ENCODE measurements at places on chromosomes 11 and 22. TPM values are rescaled to one million over a fixed set of nuclear protein-coding genes. Genes with fewer than 3 reads are reported as not detected.

- H3K27me3 ChIP-seq, result peaks cover 33% of the 10 kb centered on the region
- H3K36me3 ChIP-seq, result no peaks in the 10 kb centered on the region
- no peak overlapping the region for H3K27ac ChIP-seq
- H3K4me1 ChIP-seq, result no peaks in the 10 kb centered on the region
Observed at GRCh38 chr11:45262900-45263299, 23.2 kb downstream of the SYT13 start.

DNA sequence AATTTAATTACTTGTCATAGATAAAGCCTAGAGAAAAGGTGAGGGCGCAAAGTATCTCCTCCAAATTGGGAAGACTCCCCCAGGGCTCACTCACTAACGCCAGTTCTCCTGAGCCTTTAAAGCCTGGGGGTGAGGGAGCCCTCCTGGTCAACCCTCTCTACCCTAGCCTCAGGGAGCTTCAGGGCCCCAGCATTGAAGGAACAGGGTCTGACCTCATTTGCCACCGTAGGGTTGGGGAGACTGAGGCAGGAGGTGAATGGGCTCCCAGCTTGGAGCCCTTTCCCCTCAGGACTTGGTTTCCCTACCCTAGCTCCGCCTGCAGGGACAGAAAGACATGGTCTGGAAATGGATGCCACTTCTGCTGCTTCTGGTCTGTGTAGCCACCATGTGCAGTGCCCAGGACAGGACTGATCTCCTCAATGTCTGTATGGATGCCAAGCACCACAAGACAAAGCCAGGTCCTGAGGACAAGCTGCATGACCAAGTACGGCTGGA, 1.7 kb downstream of the FOLR2 start:
- H3K36me3 ChIP-seq, result no peaks in the 10 kb centered on the region
- peaks cover 14% of the 10 kb centered on the region for H3K27me3 ChIP-seq
- no peak overlapping the region for H3K27ac ChIP-seq
- no peak for DNase-seq
- no peak overlapping the region for H3K4me3 ChIP-seq
- peaks cover 16% of the 10 kb centered on the region for H3K4me1 ChIP-seq

- no peaks in the 10 kb centered on the region for H3K36me3 ChIP-seq
- H3K4me1 ChIP-seq, result no peaks in the 10 kb centered on the region
- no peak overlapping the region for H3K4me3 ChIP-seq
- DNase-seq, result no peak
- H3K27me3 ChIP-seq, result peaks cover 5% of the 10 kb centered on the region
- H3K27ac ChIP-seq, result no peak overlapping the region
Observed at GRCh38 chr22:47373648-47374272, 611.3 kb downstream of the TBC1D22A start.

Gene TYMP
- 24.7 TPM for total RNA-seq

Gene FREY1
- total RNA-seq, result 0.43 TPM

All from activated CD8-positive, alpha-beta T cell treated with anti-CD3 and anti-CD28 coated beads for 36 hours (primary cell).